ENCODE measurements at places on chromosomes 11 and 22.

- DNase-seq, result no peak
Observed at GRCh38 chr22:28973352-28973751, 88.3 kb downstream of the C22orf31 start.

DNA sequence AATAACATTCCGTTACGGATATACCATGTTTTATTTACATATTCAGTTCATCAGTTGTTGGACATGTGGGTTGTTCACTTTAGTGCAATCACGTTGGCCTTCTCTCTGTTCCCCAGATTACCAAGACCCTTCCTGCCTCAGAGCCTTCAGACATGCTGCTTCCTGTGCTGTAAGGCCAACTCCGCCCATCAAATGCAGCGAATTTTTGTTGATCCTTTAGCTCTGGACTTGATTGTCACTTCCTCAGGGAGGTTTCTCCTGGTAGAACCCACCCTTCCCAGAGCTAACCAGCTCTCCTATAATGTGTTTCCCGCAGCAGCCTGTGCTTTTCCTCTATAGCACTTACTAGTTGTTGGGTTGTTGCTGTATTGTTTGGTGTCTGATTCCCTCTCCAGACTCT is 39.4 kb downstream of the SWAP70 start:
- DNase-seq, result no peak

GRCh38 chr11:120335556-120335907 is 681 bp upstream of the ARHGEF12 start:
- DNase-seq, result no peak

DNA sequence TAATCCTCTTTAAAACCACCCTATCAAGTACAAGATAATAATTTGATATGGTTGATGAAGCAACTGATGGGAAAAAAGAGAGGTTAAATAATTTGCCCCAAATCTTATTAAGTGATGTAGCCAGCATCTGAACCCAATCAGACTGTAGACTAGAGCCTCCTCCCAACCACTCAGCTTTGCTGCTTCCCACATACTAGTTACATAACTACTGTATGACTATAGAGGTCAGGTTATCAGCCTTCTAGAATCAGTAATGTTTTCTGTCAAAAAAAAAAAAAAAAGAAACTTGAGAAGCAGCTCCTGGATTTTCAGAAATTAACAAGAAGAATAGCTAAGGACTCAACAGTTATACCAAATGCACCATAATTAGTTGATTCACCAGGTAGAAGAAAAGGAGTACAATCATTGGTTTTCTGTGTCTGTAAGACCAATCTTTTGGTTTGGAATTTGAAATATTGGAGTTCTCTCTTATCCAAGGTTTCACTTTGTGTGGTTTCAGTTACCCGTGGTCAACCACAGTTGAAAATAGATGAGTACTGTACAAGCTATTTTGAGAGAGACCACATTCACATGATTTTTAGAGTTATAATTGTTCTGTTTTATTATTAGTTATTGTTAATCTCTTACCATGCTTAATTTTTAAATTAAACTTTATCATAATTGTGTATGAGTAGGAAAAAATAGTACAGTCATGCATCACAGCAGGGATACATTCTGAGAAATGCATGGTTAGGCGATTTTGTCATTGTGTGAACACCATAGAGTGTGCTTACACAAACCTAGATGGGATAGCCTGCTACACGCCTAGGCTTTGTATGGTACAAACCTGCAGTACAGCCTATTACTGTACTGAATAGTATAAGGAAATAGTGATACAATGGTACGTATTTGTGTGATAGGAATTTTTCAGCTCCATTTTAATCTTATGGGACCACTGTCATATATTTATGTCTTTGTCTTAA is 72.2 kb downstream of the PDHX start:
- no peak for DNase-seq

- no peak for DNase-seq
Observed at GRCh38 chr11:12862696-12863469, 146.2 kb upstream of the RASSF10 start.
